ENCODE measurements at places on chromosomes 7 and 10.

- no peak for DNase-seq
Observed at GRCh38 chr7:99109108-99110051, 34.5 kb downstream of the SMURF1 start.

GRCh38 chr7:150784954-150785353, 15.2 kb downstream of the TMEM176B start:
- DNase-seq: no peak

- DNase-seq: no peak
Observed at GRCh38 chr10:8539056-8539455, 484.6 kb downstream of the GATA3 start.

DNA sequence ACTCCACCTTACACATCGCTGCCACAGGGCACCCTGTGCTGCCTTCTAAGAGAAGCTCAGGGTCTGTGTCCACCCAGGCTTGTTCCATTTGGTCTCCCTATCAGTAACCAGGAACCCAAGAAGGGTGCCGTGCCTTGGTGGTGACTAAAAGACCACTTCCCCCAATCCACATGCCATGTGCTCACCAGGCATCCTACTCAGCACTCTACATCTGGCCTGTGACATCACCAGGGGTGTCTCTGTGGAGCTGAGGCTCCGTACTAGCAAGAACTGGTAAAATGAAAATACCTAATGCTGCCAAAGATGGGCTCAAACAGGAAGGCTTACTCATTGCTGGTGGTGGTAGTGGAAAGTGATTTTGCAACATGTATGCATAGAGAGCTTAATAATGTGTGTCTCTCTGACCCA, 19.0 kb upstream of the C10orf71 start:
- DNase-seq: no peak

All from stimulated activated CD4-positive, alpha-beta T cell treated with anti-CD3 and anti-CD28 coated beads, Interleukin-2, amount 100 ng/mL, for 4 hours (primary cell).